Breast epithelium (tissue), 4 donors: ENCODE measurements at places on chromosomes 7 and 10. TPM values are rescaled to one million over a fixed set of nuclear protein-coding genes. Genes with fewer than 3 reads are reported as not detected.

STEAP4 gene
- total RNA-seq, result 73.1 TPM

- no peaks in the 10 kb centered on the region for H3K27me3 ChIP-seq
- peaks cover 32% of the 10 kb centered on the region for H3K4me1 ChIP-seq
- peak overlapping the region; percentile 76 for H3K27ac ChIP-seq
- no peaks in the 10 kb centered on the region for H3K36me3 ChIP-seq
- H3K4me3 ChIP-seq, result no peak overlapping the region
Observed at GRCh38 chr10:110863956-110864355, 7.8 kb upstream of the PDCD4 start.

GPR26 gene
- not detected for total RNA-seq

GRCh38 chr10:3727268-3727667 lies 57.7 kb downstream of the KLF6 start:
- no peak overlapping the region for H3K27ac ChIP-seq
- H3K4me1 ChIP-seq, result no peaks in the 10 kb centered on the region
- H3K4me3 ChIP-seq, result no peak overlapping the region
- H3K36me3 ChIP-seq, result no peaks in the 10 kb centered on the region
- no peak for DNase-seq
- no peaks in the 10 kb centered on the region for H3K27me3 ChIP-seq

DNA sequence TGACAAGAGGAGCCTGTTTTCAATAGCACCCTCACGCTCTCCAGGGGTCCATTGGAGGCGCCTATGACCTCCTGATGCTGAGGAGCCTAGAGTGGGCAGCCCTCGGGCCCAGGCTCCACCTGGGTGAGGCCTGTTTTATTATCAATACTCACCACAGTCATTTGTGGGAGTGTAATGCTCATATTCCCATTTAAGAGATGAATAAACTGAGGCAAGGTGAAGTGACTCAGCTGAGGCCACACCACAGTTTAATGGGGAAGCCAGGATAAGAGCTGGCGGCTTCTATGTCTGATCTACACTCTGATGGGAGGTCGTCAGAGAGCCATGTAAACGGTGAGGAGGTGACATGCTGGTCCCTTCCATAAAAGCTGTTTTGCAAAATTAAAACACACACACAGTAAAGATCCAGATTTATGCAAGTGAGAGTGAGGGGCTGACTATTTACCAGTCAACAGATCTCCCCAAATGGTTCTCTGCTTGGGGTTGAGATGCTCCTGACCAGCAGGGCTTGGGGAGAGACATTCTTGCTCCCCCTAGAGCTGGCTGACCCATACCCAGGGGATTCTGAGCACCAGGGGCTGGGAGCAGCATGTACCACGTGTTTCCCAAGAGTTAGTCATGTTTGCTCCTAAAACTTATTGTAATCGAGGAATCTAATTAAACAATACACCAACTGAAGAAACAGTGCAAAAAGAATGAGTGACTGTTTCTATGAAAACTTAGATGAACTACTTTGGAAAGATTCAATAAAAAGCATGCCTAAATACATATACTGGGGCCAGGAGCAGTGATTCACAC lies 81.0 kb upstream of the INSIG1 start:
- H3K36me3 ChIP-seq, result no peaks in the 10 kb centered on the region
- DNase-seq, result no peak
- H3K4me1 ChIP-seq, result no peaks in the 10 kb centered on the region
- no peak overlapping the region for H3K27ac ChIP-seq
- H3K27me3 ChIP-seq, result peaks cover 12% of the 10 kb centered on the region

GRCh38 chr10:109358325-109358724 lies 565.0 kb downstream of the XPNPEP1 start:
- no peaks in the 10 kb centered on the region for H3K27me3 ChIP-seq
- no peaks in the 10 kb centered on the region for H3K36me3 ChIP-seq
- DNase-seq, result no peak
- no peak overlapping the region for H3K27ac ChIP-seq

GRCh38 chr7:127587663-127588018 lies 570 bp upstream of the ARF5 start:
- H3K27me3 ChIP-seq, result no peaks in the 10 kb centered on the region
- no peak for DNase-seq
- no peaks in the 10 kb centered on the region for H3K36me3 ChIP-seq
- peak overlapping the region; percentile 94 for H3K4me3 ChIP-seq
- H3K27ac ChIP-seq, result peak overlapping the region; percentile 90

DNA sequence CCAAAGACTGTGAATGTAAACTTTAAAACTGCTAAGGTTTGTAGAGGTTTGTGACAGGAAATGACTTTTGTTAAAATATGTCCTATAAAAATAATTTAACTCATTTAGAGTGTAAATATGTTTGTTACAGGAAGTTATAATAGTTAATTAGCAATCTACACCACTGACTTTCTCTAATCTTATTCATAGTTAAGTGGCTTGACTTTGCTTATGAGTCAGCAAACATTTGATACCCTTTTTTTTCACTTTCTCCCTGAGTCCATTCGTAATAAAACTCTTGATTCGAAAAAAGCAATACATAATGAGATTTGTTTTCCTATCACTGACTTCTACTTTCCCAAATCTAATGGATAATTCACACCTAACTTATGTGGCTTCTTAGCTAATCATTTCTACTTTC lies 317.7 kb upstream of the SEMA3C start:
- H3K4me3 ChIP-seq, result no peak overlapping the region
- H3K4me1 ChIP-seq, result no peaks in the 10 kb centered on the region
- DNase-seq, result no peak
- no peaks in the 10 kb centered on the region for H3K27me3 ChIP-seq
- H3K36me3 ChIP-seq, result no peaks in the 10 kb centered on the region
- H3K27ac ChIP-seq, result no peak overlapping the region

FZD1 gene
- total RNA-seq, result 20.0 TPM

TMEM184A gene
- 6.6 TPM for total RNA-seq
